ENCODE measurements at places on chromosomes 3 and 15.

DNA sequence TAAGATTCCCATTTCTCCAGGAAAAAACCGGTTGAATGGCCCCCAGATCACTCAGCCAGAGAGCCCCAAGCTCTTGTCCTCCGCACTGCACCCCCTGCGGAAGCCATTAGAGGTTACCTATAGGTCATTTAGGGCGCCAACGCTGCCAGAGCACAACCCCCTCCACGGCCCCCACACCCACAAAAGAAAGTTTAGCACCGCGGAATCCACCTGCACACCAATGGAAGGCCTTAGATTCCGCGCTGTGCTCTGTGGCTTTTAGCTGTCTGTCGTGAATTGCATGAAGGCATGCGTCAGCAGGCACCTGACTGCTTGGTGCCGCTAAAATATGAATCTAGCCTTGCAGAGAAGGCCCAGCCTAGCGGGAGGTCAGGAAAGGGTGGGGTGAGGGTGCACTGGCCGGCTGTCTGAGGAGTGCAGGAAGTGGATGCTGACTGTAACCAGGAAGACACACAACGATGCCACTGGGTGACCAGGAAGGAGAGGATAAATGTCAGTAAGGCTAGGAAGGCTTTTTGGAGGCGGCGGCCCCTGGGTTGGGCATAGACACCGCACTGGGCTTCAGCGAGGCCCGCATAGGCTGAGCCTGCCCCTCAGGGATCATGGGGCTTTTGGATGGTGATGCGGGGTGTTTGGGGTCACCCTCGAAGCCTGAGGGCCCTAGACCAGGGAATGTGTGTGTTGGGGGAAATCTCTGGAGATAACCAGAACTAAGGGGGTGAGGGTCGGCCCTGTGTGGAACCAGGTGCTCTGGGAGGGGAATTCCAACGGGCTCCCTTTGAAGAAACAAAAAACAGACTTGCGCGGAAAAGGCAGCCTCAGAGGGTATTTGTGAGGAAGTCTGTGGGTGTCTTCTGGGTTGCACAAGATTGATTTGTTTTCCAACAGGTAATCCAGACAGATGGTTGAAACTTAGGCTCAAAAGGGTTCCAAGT is 976 bp upstream of the NUP210 start:
- no peak for DNase-seq

DNA sequence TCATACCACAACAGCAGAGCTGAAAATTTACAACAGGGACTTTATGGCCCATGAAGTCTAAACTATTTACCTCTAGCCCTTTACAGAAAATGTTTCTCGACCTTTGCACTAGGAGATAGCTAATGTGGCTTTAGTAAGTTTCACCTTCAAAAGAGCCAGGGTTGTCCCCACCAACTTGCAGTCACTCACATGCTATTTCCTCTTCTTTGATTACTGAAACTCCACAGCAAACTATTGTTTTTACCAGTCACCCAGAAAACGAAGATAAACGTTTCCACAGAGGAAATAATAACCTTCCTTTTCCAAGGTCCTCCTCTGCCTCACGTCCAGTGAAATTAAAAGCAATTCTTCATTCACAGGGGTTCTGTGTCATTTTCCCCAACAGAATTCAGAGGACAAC is 48.2 kb downstream of the WWTR1 start:
- DNase-seq: no peak

- no peak for DNase-seq
Observed at GRCh38 chr15:91182101-91182500, 82.0 kb downstream of the SV2B start.

DNA sequence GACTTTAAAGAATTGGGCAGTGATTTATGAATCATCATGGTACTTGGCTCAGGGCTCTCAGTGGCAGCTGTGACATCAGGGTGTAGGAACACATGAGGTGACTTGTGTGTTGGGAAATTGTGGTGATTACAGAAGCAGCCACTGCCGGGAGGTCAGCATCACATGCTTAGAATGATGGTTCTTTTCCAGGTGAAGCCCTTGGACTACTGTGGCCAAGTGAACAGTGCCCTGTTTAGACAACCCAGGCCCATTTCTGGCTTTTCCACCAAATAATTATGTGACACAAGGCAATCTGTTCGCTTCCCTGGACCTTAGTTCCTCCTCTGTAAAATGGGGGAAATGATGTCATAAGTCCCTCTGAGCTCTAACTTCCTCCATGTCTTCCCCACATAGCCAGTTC is 139.7 kb upstream of the ROPN1 start:
- no peak for DNase-seq

DNA sequence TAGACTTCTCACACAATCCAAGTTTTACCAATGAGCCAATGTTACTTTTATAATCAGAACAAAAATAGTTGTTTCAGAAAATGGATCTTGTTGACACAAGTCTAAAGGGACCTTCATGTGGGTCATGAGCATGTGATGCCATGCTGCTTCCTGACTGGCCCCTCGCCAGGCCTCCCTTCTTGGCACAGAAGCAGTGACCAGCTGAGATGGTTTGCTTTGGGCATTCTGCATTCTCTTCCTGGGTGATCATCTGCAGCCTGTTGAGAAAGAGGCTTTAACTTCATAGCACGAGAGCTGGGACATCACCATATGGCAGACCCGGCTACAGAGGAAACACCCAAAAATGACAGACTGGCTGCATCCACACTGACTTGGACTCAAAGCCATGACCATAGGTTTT is 45.7 kb downstream of the TGM4 start:
- no peak for DNase-seq

GRCh38 chr3:150538324-150539208 is 7.7 kb downstream of the SERP1 start:
- DNase-seq: no peak

- DNase-seq: no peak
Observed at GRCh38 chr15:64263567-64263966, 92.4 kb downstream of the CSNK1G1 start.

GRCh38 chr3:94532951-94533350 is 470.1 kb downstream of the NSUN3 start:
- DNase-seq: no peak

GRCh38 chr3:99118381-99118780 is 216.9 kb upstream of the DCBLD2 start:
- DNase-seq: peak; percentile 85

DNA sequence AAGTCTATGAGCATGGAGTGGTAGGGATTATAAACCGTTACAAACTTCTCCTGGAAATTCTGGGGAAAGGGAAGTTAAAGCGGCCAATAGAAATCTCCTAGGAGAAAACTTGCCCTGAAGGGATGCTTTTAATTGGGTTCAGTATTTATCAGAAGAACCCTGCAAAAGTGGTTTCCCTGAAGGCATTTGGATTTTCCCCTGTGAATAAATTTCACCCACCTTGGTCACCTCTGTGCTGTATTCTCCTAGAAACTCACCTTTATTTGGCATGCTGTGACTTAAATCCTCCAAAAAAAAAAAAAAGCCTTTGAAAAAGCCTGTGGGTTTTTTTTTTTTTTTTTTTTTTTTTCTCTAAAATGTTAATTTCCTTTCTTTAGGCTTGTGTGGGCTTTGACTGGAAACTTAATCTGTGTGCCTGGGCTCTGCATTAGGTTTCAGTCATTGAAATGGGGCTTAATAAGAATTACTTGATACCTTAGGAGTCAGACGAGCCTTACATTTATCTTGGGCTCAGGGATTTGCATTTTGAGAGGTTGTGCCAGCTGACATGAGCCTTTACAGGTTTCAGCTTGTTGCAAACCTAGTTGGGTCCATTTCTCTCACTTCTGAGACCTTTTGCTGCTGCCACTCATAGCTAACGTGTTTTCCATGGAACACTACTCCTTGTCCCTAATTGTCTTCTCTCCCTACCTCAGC is 22.0 kb downstream of the TGFBR2 start:
- DNase-seq: no peak

- no peak for DNase-seq
Observed at GRCh38 chr3:167989999-167990398, 105.7 kb downstream of the GOLIM4 start.

Data from fibroblast of skin of abdomen (primary cell).